ENCODE measurements at places on chromosomes 7 and 10. TPM values are rescaled to one million over a fixed set of nuclear protein-coding genes. Genes with fewer than 3 reads are reported as not detected.

Gene FAM131B
- 0.77 TPM for total RNA-seq

Gene GIMAP8
- 17.7 TPM for total RNA-seq

Gene AOC1
- not detected for total RNA-seq

DNA sequence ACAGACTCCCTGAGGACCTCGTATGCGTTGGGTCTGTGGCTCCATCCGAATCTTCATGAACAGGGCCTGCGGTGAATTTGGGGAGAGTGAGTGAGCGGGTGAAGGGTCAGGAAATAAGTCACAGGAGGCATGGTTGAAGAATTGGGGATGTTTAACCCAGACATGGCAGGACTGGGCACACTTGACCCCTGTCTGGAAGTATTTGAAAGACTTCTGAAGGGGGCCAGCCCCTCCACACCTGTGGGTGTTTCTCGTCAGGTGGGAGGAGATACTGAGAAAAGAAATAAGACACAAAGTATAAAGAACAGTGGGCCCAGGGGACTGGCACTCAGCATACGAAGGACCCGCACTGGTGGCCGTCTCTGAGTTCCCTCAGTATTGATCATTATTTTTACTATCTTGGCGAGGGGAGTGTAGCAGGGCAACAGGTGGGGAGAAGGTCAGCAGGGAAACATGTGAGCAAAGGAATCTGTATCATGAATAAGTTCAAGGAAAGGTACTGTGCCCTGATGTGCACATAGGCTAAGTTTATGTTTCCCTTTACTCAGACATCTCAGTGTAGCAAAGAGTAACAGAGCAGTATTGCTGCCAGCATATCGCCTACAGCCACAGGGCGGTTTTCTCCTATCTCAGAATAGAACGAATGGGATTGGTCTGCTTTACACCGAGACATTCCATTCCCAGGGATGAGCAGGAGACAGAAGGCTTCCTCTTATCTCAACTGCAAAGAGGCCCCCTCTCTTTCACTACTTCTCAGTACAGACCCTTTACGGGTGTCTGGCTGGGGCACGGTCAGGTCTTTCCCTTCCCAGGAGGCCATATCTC lies 38.2 kb upstream of the PFKFB3 start:
- no peak for DNase-seq

Gene SLC26A4
- 1.1 TPM for total RNA-seq

Gene CUZD1
- 2.1 TPM for total RNA-seq

DNA sequence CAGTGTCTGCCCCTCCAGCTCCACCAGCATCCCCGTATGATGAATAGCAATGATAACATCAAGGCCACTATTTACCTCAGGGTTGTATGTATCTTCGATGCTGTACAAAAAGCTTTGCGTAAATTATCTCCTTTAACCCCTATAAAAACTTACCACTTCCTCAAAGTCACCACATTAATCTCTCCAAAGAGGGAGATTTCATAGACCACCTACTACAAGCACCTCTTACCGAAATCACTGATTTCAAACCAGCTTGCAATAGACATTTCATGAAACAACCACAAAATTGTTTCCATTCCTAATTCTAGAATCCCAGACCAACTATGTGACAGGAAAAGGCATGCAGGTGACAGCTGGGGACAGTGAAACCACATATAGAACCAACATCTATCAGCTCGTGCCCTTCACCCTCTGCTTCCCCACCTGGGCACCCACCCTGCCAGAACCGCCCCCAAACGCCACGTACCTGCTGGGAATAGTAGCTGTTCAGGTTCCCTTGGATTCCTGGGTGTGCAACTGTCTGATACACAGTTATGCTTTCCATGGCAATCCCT lies 20.1 kb upstream of the MMP21 start:
- DNase-seq: no peak

- DNase-seq: no peak
Observed at GRCh38 chr7:90738249-90738648, 142.1 kb downstream of the CDK14 start.

Gene MICU1
- total RNA-seq: 49.6 TPM

DNA sequence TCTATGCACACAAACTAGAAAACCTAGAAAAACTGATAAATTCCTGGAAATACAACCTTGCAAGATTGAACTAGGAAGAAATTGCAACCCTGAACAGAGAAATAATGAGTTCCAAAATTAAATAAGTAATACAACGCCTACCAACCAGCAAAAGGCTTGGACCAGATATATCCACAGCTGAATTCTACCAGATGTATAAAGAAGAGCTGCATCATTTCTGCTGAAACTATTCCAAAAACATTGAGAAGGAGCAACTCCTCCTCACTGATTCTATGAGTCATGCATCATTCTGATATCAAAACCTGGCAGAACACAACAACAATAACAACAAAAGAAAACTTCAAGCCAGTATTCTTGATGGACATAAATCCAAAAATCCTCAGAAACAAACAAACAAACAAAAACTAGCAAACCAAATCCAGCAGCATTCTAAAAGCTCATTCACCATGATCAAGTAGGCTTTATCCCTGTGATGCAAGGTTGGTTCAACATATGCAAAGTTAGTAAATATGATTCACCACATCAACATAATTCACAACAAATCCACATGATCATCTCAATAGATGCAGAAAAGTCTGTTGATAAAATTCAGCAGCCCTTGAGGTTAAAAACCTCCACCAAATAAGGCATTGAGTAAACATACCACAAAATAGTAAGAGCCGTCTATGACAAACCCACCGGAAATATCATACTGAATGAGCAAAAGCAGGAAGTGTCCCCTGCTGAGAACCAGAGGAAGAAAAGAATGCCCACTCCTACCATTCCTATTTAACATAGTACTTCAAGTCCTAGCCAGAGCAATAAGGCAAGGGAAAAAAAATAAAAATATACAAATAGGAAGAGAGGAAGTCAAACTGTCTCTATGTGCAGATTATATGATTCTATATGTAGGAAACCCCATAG lies 98.2 kb downstream of the PCDH15 start:
- no peak for DNase-seq

GRCh38 chr10:31832261-31832660 lies 96.4 kb downstream of the ARHGAP12 start:
- DNase-seq: no peak

- peak; percentile 88 for DNase-seq
Observed at GRCh38 chr10:86376852-86377796, 10.5 kb upstream of the GRID1 start.

Gene SRGN
- 490 TPM for total RNA-seq

GRCh38 chr7:158950914-158951635 lies 94.7 kb downstream of the DYNC2I1 start:
- DNase-seq: no peak

Gene GPR141
- not detected for total RNA-seq

DNA sequence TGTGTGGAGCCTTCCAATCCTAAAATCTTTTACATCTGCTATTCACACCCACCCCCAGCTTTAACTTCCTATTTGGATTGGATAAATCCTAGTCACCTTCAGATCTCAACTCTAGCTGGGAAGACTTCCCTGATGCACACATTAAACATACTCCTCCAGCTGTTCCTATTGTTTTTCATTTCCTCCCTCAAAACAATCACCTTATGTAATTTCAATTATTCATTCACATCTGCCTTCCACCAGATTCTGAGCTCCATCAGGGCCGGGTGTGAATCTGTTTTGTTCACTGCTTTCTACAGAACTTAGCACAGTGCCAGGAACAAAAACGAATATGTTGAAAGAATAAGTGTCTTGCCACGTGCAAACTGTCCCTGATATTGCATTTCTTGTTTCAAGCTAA lies 497.4 kb downstream of the PLXDC2 start:
- DNase-seq: no peak

Gene TET1
- total RNA-seq: 0.82 TPM

Gene SPDYE2
- not detected for total RNA-seq

DNA sequence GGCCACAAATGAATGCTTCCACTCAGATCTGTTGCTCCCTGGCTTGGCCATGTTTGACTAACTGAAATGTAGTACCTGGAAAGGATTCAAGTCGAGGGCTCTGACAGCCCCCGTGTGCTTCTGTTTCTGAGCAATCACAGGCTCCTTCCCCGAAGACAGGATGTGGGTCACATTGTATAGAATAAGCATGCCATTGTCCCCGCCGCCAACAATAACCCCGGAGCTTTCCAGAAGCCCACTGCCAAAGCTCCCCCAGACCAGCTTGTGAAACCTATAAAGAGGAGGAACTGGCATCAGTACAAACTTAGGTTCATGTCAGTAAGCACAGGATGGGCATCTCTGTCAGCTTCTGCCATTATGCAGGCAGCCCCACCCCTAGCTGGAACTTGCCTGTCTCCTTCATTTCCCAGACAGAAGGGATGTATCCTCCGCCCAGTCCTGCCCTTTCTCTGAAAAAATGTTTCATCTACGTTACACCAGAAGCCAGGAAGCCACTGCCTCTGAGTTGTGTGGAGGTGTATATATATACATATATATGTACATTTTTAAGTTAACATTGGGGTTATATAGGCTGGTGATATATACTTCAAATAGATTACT lies 10.3 kb downstream of the SEC31B start:
- DNase-seq: peak; percentile 59

GRCh38 chr7:26658389-26659084 lies 205.9 kb downstream of the SKAP2 start:
- DNase-seq: no peak

Gene CAPZA2
- total RNA-seq: 97.3 TPM

DNA sequence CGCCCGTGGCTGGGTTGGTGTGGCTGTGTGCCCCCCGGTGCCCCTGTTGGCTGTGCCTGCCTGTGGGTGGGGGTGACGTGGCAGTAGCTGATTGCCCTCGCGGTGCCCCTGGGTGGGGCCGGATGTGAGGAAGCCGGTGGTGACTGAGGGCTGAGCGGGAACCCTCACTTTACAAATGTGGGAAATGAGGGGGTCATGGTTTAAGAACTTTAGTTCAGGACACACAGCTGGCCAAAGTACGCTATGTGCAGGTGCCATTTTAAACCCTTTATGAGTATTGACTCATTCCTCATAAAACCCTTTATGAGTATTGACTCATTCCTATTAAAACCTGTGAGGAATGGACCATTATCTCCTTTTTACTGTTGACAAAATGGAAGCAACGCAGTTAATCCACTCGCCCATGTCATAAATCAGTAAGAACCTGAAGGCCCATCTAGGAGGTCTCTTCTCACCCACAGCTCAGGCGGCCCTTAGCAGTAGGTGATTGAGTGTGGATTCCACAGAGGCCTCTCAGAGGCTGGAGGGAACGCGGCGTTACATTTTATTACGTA lies 290.1 kb upstream of the COBL start:
- DNase-seq: no peak

DNA sequence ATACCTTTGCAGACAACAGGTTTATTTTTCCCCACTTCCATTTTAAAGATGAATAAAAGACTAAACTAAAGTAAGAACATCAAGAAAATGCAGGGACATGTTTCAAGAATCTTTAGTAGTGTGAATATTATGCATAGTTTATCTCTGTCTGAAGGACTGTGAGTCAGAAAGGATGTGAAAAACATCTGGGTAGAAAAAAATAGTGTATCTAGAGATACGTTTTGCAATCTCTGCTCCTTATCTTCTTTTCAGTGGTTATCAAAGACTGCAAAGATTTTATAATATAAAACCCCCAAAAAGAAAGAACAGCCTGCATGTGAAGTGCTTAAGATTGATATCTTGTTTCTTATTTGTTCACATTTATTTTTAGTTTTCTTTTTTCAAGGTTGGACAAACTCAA lies 101.9 kb upstream of the ARHGAP21 start:
- no peak for DNase-seq

DNA sequence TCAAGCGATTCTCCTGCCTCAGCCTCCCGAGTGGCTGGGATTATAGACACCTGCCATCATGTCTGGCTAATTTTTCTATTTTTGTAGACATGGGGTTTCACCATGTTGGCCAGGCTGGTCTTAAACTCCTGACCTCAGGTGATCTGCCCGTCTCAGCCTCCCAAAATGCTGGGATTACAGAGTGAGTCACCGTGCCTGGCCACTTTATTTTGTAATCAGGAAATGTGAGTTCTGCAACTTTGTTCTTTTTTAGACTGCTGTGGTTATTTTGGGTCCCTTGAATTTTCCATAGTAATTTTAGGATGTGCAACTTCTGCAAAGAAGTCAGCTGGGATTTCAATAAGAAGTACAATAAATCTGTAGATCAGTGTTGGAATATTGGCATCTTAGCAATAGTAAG lies 96.8 kb downstream of the CYTH3 start:
- no peak for DNase-seq

DNA sequence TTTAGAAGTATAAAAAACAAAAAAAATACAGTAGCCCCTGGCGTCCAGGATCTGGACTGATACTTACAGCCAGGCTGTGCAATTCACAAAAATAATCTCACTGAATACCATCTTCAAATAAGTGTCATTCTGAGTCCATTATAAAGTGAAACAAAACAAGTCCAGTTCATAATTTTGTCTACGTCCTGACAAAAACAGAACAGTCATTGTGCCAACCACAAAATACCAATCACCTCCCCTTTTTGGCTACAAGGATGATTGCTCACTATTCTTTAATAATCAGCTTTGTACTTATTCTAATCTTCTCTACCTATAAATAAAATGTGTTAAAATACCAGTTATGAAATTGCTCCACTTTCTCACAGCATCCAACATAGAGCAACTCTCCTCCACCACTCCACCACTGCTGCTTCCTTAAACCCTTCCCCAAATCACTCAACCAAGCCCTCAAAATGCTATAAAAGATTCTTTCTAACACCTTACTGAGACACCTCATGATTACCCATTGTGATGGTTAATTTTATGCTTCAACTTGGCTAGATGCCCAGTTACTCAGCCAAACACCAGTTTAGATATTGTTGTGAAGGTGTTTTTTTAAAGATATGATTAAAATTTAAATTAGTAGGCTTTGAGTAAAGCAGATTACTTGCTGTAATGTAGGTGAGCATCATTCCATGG lies 479.8 kb upstream of the SEMA3A start:
- no peak for DNase-seq

- DNase-seq: no peak
Observed at GRCh38 chr7:121531175-121532070, 135.3 kb upstream of the FAM3C start.

GRCh38 chr7:14836571-14837189 lies 65.9 kb downstream of the DGKB start:
- DNase-seq: no peak

DNA sequence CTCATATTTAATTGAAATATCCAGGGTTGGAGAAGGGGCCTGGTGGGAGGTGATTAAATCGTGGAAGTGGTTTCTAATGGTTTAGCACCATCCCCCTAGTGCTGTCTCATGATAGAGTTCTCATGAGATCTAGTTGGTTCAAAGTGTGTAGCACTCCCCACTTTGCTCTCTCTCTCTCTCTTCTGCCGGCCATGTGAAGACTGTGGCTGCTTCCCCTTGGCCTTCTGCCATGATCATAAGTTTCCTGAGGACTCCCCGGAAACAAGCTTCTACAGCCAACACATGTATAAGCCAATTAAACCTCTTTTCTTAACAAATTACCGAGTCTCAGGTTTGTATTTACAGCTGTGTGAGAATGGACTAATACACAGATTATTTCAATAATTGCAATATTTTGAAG lies 305.8 kb upstream of the KCND2 start:
- no peak for DNase-seq

- DNase-seq: no peak
Observed at GRCh38 chr10:52105301-52105700, 208.8 kb upstream of the DKK1 start.

GRCh38 chr10:128709686-128710085 lies 583.5 kb upstream of the MKI67 start:
- no peak for DNase-seq

GRCh38 chr10:110880012-110880411 lies 8.3 kb downstream of the PDCD4 start:
- DNase-seq: no peak

- DNase-seq: no peak
Observed at GRCh38 chr7:56083150-56083785, 9.5 kb downstream of the PHKG1 start.

Gene GJD4
- total RNA-seq: not detected

All from activated naive CD4-positive, alpha-beta T cell treated with anti-CD3 and anti-CD28 coated beads, Interleukin-2, amount 50 U/mL, for 72 hours (primary cell).